ENCODE measurements at places on chromosomes 7 and 10. TPM values are rescaled to one million over a fixed set of nuclear protein-coding genes. Genes with fewer than 3 reads are reported as not detected.

The OPALIN gene
- total RNA-seq = not detected

The TMEM273 gene
- total RNA-seq = not detected

The TMEM225B gene
- total RNA-seq = 0.26 TPM

The TRPV6 gene
- total RNA-seq = not detected

The ZNF467 gene
- total RNA-seq = under 0.01 TPM

The CCDC186 gene
- total RNA-seq = 17.3 TPM

The TRPV5 gene
- total RNA-seq = not detected

The TMEM120A gene
- total RNA-seq = 26.0 TPM

The EGR2 gene
- 0.86 TPM for total RNA-seq

The ERLIN1 gene
- total RNA-seq = 61.4 TPM

The INHBA gene
- total RNA-seq = 60.1 TPM
